ENCODE measurements at places on chromosomes 2 and 18.

DNA sequence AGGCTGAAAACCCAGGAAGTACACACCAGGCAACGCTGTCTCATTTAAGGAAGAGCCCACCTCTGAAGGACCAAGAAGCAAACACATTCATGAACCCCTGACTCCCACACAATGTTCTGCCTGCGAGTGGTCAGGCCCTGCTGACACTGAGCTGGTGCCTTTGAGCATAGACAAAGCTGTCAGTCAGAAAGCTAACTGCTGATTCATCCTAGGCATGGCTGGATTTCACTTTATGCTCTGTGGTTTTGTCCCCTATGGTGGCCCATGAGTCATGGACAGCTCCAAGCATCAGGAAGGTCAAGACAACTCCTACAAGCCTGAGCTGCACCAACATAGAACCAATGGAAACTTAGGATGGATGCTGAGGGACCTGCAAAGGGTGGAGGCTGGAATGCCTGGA lies 78.9 kb downstream of the UXS1 start:
- DNase-seq, result no peak

- DNase-seq, result peak; percentile 96
Measured at GRCh38 chr2:128321784-128322714, 3.4 kb upstream of the HS6ST1 start.

GRCh38 chr2:37809931-37810570 lies 115.0 kb upstream of the RMDN2 start:
- DNase-seq, result no peak

- DNase-seq, result no peak
Measured at GRCh38 chr18:25814841-25815458, 275.5 kb downstream of the SS18 start.

DNA sequence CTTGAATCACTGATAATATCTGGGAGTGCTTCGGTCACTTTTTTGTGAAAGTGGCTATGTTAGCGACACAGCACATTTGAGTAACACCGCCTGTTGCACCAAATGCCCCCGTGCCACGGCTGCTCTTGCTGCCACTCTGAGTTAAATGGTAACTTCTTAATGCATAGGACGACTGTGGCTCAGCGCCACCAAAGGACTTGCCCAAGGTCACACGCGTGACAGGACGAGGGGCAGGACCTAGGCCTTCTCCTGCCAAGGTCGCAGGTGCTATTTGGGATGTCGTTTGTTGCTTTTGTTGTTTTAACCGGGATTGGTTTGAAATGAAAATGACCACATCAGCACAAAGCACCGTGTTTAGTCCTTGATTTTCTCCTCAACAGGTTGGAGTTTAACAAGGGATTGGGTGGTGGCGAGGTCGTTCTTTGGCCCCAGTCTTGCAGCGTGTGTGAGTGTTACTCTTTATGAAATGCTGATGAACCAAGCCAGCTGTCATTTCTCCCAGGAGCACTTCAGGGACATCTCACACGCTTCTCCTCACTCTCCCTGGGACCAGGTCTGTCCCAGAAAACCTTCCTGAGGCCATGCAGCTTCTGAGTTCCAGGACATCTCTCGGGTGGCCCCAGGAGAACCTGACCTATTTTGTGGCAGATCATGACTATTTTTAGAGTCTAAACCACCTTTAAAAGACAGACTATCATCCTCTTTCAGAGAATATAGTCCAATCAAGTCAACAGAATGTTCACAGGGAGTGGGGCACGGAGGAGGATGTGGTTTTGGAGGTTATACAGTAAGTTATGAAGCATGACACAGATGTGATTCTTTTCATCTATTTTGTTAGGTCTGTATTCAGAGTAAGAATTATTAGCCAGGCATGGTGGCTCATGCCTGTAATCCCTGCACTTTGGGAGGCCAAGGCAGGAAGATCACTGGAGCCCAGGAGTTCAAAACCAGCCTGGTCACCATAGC lies 49.9 kb downstream of the MTCL1 start:
- no peak for DNase-seq

DNA sequence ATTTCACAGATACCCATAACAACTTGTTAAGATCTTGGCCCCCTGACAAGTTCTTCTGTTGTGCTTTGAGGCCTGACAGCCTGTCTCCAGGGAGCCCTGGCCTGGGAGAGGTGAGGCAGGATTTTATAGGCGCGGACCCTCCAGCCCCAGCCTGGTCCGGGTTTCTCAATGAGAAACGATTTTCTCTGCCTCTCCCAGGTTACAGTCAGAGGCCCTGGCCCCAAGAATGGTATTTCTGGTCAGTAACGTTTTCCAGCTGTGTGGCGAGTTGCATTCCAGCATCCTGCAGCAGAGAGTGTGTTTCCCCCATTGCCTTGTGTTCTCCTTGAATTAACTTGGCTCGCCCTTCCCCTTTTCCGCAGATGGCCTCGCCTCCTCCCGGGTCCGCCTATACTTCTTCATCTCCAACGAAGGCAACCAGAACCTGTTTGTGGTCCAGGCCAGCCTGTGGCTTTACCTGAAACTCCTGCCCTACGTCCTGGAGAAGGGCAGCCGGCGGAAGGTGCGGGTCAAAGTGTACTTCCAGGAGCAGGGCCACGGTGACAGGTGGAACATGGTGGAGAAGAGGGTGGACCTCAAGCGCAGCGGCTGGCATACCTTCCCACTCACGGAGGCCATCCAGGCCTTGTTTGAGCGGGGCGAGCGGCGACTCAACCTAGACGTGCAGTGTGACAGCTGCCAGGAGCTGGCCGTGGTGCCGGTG lies 3.0 kb downstream of the INHBB start:
- DNase-seq, result no peak

GRCh38 chr2:8260213-8260612 lies 421.6 kb upstream of the ID2 start:
- DNase-seq, result no peak

GRCh38 chr2:7845332-7845731 lies 836.5 kb upstream of the ID2 start:
- no peak for DNase-seq

- DNase-seq, result peak; percentile 41
Measured at GRCh38 chr18:75132931-75133525, 75.9 kb downstream of the PTGR3 start.

GRCh38 chr18:48179666-48180065 lies 229.5 kb downstream of the ZBTB7C start:
- no peak for DNase-seq

DNA sequence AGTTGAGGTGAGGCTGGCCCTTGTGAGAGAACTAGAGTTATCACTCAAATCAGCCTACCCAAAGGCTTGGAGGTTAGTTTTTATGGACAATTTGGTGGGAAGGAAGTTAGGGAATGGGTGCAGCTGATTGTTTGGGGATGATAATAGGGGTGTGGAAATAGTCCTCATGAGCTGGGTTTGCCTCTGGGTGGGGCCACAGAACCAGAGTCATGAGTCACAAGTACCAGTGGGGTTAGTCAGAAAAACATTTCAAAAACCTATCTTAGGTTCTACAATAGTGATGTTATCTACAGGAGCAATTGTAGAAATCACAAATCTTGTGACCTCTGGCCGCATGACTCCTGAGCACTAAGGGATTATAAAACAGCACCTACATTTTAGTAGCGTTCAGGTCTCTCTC lies 630.1 kb upstream of the PIK3C3 start:
- DNase-seq, result no peak

GRCh38 chr2:29921560-29921915 lies at the start of gene ALK:
TSS of gene ALK (minus strand) at chr2:29921586. CDS start at chr2:29920659, 927 bp downstream.
- DNase-seq, result peak; percentile 83

GRCh38 chr2:236169151-236169721 lies 1.1 kb upstream of the GBX2 start:
- DNase-seq, result peak; percentile 37

DNA sequence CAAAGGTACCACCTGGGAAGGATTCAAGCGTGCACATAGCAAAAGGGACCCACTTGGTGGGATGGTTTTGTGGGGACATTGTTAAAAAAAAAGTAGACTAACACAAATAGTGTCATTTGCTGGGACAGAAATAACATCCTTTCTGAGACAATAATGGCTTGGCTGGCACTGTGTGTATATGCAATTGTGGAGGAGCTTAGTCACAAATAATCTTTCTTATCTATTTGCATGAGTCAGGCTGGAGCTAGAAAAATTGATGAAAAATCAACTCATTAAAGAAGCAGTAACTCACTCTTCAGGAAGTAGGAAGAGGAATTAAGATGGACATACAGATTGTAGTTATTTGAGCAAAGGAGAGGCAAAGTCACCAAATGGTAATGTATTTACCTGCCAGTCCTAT lies 29.5 kb upstream of the ITGB6 start:
- DNase-seq, result no peak

- no peak for DNase-seq
Measured at GRCh38 chr2:168564641-168565040, 108.6 kb downstream of the CERS6 start.

DNA sequence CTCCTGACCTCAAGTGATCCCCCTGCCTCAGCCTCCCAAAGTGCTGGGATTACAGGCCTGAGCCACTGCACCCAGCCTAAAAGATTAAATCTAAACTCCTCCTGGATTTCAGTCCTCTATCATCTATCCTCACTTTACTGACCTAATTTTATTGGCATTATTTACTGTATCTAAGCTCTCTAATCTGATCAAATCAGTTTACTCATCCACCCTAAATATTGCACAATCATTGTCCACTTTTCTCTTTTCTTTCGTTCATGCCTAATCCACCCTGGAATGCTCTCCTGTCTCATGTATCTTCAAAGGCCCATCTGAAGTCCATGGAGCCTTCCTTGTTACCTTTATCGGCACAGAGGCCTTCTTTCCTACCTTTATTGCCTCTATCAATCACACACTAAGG lies 31.6 kb upstream of the GPR155 start:
- no peak for DNase-seq

GRCh38 chr2:69306822-69307578 lies 80.0 kb downstream of the GFPT1 start:
- DNase-seq, result peak; percentile 93

DNA sequence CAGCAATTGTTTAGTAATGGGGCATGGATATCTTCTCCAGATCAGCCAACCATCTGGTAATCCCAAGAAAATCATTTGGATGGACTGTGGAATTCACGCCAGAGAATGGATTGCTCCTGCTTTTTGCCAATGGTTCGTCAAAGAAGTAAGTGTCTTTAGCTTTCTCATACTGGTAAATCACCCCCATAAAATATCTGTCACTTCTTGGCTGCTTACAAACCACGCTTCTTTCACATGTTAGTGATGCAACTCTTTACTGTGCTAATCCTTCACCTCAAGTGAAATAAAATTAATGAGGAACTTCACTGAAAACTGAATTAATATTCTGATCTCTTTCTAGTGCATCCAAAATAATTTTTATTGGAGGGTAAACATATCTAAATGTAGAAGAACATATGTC lies 18.9 kb downstream of the CPO start:
- no peak for DNase-seq

DNA sequence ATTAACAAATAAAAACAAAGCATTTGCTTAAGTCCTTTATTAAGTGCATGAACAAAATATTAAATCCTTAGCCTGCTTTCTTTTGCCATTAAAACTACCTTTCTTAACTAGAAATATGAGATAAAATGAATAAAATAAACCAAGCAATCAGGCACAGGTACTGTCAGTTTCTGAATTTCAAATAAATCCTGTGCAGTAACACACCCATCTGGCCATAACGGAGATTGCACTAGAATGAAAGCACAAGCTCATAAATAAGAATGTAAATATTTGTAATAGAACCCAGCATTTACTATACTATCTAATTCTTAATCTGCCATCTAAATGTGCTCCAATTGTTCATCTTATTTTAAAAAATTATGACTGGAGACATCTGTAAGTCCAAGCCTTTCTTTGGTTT lies 31.9 kb downstream of the PRKRA start:
- DNase-seq, result no peak

DNA sequence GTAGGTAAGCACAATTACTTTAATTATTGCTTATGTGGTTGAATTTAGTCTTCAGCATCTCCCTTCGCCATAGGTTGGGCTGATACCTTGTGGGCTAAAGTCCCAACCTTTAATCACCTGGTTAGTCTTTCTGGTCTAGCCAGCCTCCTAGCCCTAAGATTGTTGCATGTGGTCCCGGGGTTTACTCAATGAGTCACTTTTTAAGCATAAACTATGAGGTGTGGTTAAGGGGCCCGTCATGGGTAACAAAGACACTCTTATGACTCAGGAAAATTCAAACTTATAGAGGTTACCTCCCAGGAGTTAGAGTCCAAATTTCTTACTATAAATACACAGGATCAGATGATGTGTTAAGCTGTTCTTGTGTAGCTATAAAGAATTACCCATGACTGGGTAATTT lies 841.6 kb downstream of the TRIB2 start:
- no peak for DNase-seq

DNA sequence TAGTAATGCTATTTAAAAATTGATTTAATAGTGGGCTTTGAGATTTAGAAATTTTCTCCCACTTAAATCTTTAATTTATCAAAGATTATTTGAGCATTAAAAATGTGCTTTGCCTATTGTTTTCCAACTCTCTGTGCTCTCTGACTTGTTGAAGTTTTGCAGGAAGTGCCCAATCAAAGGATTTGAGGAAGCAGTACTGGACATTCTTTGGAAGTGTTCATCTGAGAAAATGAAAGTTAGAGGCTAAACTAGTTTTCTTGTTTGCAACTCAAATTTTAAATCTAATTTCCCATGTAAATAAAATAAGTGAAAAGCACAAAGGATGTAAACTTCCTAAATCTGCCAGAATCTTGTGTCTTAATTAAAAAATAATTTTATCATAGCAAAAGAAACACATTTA lies 89.1 kb downstream of the CAMKMT start:
- DNase-seq, result no peak

Data from spleen (tissue), 13 donors.